ENCODE measurements at places on chromosomes 7 and 10.

DNA sequence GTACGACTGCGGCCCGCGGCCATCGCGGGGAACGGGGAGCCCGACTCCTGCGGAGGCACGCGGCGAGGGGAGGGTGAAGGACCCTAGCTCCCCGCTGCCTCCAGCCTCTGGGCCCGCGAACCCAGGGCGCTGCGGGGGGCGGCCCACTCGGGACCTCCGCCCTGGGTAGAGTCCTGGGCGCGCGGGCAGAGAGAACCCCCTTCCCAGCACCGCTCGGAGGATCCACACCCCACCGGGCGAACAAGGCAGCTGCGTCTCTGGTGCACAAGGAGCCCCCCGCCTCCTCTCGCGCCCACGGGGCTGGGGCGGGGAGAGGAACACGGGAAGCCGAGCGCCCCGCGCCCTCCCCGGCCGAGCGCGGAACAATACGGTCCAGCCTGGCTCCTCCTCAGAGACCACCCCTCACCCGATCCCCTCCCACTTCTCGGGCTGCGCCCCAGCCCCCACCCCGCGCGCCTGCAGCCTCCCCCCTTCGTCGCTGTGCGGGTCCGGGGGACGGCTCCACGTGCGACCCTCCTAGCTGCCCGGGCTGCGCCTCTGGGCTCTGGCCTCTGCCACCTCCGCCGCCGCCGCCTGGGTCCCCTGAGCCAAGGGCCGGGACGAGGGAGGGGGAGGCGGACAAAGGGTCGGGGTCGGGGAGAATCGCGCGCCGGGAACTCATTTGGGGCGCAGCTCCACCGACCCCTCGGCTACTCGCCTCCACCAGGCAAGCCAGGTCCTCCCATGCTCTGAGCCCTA, at the start of gene WDR86:
TSS of gene WDR86 (minus strand) at position 372 of the 738 bp plus-strand sequence. CDS start 449 bp downstream, outside the sequence.
- no peak for DNase-seq

DNA sequence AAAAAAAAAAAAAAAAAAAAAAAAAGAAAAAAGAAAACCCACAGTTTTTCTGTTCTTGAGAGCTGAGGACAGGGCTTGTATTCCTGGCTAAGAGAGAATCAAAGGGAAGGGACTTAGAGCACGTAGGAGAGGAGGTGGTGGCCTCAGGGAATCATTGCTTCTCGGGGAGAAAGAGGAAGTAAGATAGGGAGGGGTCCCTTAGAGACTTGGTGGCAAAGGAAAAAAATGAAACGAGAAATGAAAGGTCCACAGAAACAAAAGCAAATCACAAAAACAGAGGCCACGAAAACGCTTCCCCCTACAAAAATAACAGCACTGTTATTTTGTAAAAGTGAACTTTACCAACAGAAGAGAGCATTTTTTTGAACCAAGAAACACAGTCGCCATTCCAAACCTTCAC, 323.1 kb upstream of the GALNT17 start:
- DNase-seq: no peak

- no peak for DNase-seq
Measured at GRCh38 chr7:16261100-16261499, 160.2 kb downstream of the CRPPA start.

- DNase-seq: no peak
Measured at GRCh38 chr10:116226053-116226452, 47.0 kb downstream of the GFRA1 start.
